Activated CD4-positive, alpha-beta T cell treated with anti-CD3 and anti-CD28 coated beads, Interleukin-2, amount 50 U/mL, for 48 hours (primary cell): ENCODE measurements at places on chromosomes 7 and 10.

- no peak for DNase-seq
Observed at GRCh38 chr7:88377434-88377833, 70.7 kb upstream of the STEAP4 start.

DNA sequence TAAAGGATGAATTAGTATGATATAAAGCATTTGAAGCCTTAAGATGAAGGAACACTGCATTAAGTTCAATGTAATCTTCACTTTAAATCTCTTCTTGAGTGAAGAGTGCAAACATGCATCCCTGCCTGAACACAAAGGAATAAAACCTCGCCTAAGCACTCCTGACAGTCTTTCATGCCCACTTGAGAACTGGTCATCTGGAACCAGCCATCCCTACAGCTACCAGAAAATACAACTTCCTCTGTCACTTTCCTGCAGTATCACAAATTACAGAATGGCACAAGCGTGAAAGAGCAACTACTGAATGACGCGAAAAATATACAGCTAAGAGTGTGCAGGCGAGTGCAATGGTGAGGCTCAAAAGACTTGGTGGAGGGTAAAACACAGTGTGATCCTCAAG lies 1079.9 kb downstream of the CNTNAP2 start:
- no peak for DNase-seq

- DNase-seq = no peak
Observed at GRCh38 chr10:125836746-125837145, 13.4 kb downstream of the BCCIP start.

DNA sequence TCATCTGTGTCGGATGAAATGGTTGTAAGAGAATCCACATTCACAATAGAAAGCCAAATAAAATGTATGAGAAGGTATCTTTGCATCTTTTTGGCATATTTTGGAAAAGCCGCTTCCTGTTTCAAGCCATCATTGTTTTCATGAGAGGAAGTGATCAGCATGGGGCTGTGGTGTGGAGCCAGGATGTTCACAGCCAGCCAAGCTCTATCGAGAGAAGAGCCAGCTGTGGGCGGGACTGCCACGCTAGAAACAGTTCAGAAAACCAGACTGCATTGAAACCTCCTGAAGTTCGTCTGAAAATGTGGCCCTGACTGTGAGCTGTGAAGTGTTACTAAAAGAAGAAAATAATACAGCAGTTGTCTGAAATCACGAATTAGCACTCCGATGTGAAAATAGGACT lies 21.2 kb upstream of the NPS start:
- DNase-seq = no peak

DNA sequence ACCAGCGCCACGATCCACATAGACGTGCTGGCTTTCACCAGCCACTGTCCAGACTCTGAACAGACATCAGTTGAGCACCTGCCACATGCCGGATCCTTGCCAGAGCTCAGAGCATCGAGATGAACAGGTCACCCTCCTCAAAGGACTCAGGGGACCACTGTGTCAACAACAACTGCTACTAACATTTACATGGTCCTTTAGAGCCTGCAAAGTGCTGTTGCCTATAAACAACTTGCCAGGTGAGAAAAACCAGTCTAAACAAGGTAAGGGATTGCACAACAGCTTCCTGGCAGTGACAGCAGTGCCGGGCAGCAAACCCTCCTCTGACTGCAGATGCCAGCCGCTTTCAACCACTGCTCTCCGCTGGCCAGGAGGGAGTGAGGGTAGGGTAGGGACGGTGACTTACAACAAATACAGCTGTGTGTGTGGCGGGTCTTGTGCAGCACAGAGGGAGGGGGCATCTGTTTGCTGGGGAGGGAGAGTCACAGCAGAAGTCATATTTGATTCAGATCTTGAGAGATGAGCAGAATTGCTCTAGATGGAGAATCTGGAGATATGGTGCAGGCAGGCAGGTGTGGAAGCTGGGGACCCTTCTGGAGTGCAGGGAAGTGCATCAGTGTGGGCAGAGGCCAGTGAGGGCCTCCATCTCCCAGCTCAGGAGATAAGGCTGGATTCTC lies 32.8 kb upstream of the RHEB start:
- no peak for DNase-seq
